ENCODE measurements at places on chromosomes 12 and 14.

DNA sequence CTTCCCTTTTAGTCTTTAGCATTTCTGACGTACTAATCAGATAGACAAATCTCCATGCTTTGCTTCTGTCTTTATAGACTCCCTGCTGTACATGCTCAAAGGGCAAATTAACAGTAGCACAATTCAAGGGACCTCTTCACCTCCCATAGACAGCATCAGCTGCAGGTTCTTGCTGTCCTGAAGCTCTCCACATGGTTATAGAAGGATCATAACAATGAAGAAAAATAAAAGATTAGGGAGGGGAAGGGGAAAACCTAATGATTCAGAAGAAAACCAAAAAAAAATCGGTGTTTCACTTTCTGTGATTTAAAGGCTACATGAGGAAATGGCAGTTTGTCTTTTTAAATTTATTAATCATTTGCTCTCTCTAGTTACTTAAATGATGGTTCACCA lies 155.5 kb downstream of the PTCSC3 start:
- no peak for DNase-seq

GRCh38 chr12:123139926-123140675 lies 10.8 kb downstream of the PITPNM2 start:
- no peak for DNase-seq

DNA sequence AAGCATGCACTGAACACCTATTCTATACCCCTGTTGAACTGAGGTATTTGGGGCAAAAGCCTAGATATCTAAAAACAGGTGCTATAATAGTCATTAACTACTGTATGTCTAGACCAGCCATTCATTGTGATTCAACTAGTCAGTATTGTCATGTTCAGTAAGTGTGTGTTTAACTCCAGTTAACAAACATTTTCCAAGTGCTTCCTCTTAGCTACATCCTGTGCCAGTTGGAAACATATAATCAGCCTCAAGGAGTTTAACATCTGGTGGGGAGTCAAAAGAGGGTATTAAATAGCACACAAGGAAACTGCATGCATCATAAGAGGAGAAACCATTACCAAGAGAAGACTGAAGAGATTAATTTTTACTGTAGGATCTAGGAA lies 20.4 kb downstream of the TMTC1 start:
- DNase-seq, result no peak

DNA sequence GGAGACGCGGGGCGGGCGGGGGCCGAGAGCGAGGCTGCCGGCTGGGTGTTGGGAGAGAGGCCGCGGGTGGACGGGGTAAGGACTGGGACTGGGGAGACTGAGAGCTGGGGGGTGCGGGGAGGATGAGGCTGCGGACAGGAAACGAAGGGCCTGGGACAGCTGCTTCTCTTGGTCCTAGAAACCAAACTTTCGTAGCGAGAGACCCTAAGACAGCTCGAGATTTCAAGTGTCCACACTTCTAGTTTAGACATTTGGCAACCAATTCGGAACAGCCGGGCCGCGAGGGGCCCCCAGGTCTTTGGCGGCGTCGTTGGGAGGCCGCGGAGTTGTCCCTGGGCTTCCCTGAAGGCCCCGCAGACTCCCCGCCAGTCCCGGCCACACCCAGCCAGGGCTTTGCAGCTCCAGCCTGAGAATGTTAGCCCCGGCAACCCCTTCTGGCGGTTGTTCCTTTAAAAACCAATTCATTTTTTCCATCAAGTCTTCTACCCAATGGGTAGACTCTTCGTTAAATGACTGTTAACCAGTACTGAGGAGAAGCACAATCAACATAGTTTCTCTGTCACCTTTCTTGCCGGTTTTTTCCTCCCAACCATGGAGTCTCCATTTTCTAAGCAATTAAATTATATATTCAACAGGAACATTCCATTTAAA lies 11.5 kb downstream of the NKX2-1 start:
- no peak for DNase-seq

DNA sequence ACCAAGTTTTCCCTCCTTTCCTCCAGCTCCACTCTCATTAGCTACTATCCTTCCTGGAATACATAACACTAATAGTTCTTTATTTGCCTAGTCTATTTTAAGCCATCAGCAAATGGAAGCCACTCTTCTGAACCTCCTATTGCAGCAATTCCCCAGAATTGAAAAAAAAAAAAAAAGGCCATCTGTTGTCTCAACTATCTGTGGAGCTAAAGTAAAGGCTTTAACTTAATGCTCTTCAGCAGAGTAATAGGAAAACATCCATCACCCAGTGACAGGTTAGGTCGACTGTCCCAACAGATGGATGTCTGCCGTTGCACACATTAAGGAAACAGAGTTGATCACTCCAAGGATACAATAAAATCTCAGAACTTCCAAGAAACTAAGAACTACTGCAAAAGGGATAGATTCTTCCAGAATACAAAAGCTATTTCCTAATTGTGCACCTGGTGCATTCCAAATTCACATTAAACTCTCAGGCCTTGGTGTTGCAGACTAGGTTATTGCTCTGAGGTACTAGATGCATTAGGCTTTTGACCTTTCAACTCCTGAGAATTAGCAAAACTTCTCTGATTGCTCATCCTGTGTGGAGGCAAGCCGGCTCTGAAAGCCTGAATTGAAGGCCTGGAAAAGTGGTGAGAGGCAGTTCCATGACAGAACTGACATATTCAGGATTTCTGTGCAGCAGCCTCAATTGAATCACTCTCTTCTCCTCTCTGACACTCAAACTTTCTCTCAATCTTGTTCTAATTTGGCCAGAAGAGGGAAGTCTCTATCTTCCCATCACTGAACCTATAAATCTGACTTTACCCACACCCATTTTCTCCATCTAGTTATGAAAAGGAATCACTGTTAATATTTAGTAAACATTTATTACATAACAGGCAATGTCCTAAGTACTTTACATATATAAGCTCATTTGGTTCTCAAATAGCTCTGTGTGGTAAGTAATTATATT lies 238.4 kb upstream of the HMGA2 start:
- no peak for DNase-seq

DNA sequence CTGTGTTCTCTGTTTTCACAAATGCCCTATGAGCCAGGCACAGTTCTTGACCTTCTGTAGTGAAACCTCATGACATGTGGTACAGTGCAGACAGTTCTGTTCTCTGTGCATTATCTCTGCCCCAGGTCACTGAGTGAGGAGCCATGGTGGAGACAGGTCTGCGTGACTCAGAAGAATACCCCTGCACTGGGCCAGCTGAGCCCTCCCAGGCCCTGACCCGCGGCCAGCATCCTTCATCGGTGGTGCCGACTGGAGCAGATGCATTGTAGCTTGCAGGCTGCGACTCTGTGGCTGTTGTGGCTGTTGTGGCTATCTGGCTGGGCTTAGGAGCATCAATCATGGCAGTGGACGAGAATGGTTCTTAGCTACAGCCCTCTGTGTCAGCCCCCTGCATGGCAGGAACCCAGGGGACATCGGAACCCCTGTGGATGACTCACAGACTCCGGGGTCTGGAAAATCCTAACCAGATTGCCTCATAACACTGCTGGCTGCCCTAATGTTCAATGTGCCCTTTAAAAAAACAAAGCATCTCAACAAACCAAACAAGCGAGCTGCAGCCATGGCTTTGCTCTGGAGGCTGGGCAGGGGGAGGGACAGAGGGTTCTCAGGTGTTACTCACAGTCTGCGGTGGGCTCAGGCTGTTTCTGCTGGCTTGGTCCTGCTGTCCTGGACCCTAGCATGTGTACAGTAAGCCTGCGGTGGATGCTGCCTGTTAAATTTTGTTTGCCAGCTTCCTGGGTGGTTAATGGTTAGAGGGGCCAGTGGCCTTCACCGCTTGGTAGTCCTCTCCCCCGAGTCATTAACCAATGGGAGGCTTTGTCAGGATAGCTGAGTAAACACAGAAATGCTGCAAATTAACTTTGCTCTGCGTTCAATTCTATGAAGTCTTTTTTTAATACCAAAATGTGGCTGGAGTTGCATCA lies at the start of gene SERPINA6:
Gene SERPINA6, minus strand, starts transcription at position 689 of the 923 bp plus-strand sequence. CDS start 8,688 bp downstream, outside the sequence.
- no peak for DNase-seq

DNA sequence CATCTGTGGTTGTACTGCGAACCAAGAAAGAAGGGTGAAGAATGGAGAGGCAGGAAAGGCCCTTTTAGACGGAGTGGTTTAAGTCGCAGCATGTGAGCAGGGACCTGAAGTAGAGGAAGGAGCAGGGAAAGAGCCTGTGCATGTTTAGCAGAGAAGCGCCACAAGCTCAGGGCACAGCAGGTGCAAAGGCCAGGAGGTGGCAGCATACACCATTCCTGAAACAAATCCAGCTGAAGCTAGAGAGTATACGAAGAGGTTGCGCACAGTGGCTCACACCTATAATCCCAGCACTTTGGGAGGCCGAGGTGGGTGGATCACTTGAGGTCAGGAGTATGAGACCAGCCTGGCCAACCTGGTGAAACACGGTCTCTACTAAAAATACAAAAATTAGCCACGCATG lies 49.9 kb downstream of the HELB start:
- peak; percentile 24 for DNase-seq

DNA sequence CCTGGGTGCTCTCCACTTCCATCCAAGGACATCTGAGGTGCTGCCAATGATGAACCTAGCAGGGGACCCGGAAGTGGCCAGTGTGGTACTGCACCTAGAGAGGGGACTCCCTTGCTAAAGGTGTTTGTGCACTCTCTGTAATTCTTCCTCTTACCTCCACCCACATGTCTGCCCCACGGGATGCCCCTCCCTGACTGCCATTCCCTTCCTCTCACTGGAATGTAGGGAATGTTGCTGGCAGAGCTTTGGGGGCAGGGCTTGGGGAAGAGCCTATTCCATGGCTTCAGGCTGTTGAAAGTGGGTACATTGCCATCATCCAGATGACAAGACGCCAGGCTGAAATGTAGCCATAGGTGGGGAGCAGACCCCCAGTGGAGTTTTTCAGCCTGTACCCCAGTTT lies 153.2 kb downstream of the SMOC1 start:
- no peak for DNase-seq

DNA sequence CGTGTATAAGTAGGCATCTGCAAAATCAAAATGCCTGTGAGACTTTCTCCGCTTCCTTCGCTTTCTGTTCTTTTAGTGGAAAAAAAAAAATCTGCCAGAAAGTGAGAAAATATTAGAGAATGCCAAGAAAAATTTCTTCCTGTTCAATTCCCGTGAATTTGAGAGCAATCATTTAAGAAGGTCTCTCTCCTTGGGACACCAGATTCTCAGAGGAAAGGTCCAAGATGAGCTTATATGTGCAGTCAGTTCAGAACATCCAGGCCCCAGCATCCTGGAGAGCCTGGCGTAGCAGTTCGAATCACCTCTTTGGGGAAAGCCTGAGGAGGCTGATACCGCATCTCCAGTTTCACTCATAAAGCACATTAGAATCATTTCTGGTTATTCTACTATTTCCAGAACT lies 912.8 kb downstream of the GALC start:
- no peak for DNase-seq

DNA sequence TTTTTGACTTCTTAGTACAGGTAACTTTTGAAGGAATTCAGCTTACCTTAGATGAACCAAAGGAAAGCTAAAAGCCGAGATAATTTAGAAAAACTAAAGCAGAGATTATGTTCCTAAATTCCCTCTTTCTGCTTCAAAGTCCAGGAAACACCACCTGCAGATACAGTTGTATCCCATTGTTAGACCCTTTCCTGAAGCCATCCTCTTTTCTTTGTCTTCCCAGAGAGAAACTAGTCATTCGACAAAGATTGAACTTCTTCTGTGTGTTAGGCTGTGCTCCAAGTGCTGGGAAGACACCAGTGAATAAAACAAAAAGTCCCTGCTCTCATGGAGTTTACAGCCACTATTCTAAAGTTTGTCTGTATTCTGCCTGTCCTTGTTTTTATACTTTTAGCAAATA lies 29.3 kb downstream of the PPM1A start:
- DNase-seq, result no peak

DNA sequence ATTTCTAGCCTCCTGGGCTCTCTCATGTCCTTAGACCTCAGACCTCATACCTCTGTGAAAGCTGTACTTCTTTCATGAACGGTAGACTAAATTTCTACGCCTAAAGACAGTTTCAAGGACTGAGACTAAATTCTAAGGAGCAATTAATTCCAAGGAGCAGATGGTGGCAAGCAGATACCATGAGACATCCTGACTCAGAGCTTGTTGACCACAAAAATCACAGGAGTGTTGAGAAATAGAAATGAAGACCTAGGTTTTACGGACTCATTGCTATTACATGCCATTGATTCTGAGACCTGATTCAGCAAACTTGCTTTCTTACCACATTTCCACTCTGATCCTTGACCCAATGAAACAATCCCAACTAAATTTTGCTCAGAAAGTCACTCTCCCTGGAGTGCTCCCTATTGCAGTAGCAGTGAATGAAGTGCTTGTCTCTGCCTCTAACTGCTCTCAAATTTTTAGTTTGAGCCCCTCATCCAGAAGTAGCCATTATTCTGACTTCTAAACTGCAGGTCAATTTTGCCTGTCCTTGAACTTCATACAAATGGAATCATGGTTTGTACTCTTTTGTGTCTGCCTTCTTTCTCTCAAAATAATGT lies 52.0 kb downstream of the PEX5 start:
- peak; percentile 50 for DNase-seq

GRCh38 chr12:96302687-96303310 lies 97.4 kb downstream of the CDK17 start:
- no peak for DNase-seq

- DNase-seq, result no peak
These were observed 435.4 kb upstream of the STXBP6 start for GRCh38 chr14:25485381-25485780.

DNA sequence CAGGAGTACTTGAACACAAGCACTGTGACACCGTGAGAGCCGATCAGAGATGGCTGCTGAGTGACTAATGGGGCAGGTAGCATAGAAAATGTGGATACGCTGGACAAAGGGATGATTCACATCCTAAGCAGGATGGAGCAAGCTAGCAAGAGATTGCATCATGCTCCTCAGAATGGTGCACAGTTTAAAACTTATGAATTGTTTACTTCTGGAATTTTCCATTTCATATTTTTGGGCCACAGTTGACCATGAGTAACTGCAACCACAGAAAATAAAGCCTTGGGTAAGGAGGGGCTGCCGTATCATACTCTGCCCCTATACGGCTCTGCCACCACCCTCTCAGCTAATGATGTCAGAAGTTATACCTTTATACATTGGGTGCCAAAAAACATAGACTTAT lies 23.3 kb upstream of the MARK3 start:
- DNase-seq, result peak; percentile 45

GRCh38 chr12:64825143-64826021 lies 935 bp downstream of the TBC1D30 start:
- no peak for DNase-seq

DNA sequence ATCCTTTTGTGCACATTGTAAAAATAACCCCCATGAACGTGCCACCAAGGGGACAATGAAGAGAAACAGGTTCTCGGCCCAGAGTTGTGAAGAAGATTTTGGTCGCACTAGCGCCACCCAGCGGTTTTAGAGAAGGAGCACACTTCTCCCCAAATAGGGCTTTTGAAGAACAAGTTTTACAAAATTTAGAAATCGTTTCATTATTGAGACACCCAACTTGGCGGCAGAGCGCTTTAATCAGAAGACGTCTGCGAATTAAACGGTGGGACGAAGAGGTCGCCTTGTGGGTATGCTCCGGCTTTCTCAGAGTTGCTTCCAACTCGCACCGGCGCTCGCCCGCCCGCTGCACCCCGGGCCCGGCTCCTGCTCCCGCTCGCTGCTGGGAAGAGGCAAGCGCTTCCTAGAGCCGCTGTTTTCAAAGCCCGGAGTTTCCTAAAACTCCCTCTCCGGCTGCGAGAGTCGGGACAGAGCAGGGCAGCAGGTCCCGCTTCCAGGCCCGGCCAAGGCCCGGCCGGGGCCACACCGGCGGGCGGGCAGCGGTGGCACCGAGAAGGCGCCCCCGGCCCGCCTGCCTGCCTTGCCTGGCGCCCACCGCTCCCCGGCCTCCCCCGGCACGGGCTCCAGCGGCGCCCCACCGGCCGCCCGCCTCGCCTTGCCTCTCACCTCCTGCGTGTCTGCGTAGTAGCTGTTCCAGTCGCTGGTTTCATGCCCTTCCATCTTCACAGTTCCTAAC lies 645 bp downstream of the FOXA1 start:
- peak; percentile 27 for DNase-seq

Data from hematopoietic multipotent progenitor cell treated with erythropoietin and hydrocortisone succinate and interleukin-3 and kit ligand, for 15 days (in vitro differentiated cells).